Endodermal cell (in vitro differentiated cells): ENCODE measurements at places on chromosomes 11 and 22.

DNA sequence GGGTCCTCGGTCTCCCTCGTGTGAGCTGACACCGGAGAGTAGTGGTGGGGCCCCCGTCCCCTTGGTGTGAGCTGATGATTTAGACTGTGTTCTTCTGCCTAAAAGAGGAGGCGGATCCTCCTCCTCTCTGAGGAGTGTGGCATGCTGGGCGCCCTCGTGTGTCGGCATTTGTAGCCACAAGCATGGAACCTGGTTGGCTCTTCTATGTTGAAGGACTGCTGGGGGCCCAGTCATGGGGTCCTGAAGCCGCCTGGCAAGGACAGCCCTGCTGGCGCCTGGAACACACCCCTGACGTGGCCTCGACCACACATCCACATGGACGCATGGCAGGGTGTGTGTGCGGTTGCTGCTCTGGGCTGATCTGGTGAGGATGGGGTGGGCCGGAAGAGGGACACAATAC, 50.2 kb downstream of the AP2A2 start:
- peak; percentile 88 for DNase-seq

DNA sequence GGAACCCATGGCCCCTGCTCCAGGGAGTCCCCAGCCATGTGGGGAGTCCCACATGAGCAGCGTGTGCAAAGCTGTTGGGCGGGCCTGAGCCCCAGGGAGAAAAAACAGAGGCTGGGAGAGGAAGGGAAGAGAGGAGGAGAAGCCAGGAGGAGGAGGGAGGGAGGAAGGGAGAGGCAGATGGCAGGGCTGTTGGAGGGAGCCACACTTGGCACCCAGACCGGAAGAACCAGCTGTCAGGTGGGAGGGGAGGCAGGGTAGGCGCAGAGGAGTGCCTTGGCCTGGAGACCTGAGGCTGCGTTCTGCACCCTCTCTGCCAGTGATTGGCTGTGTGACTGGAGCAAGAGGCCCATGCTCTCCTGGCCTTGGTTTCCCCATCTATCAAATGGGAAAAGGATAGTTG, 6.7 kb downstream of the SYNGR1 start:
- no peak for DNase-seq

DNA sequence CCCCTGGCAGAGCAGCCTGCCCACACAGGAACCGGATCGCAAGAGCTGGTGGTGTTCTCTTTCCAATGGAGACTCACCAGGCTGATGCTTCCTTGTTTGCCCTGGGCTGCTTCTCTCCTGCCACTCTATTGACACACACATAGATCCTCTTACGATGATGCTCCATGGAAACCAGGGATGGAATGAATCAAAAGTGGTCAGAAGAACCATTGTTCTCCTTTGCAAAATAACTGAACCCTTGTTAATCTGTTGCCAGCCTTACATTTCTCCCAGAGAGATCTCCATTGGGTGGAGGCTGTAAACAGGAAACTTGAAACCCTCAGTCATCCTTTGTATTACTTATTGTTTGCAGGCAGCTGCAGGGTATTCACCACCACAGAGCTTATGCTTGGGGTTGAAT, 24.6 kb upstream of the LDLRAD3 start:
- DNase-seq, result peak; percentile 37

- no peak for DNase-seq
Measured at GRCh38 chr22:35519306-35520000, 21.2 kb upstream of the RASD2 start.

- peak; percentile 47 for DNase-seq
Measured at GRCh38 chr22:38148245-38148644, 33.4 kb downstream of the PLA2G6 start.

DNA sequence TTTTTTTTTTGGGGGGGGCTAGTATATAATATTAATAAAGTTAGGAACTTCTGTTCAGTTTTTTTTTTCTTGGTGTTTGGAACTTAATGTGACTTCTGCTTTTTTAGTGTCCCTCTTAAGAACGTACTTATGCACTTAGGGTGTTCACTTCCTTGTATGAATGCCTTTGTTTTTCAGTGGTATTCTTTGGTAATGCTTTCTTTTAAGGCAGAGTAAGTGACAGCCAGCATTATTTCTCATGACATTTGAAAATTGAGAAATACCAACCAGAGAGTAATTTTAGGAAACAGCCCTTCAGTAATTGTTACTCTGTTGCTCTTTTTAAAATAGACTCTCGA, 2.4 kb downstream of the GRK3 start:
- no peak for DNase-seq

DNA sequence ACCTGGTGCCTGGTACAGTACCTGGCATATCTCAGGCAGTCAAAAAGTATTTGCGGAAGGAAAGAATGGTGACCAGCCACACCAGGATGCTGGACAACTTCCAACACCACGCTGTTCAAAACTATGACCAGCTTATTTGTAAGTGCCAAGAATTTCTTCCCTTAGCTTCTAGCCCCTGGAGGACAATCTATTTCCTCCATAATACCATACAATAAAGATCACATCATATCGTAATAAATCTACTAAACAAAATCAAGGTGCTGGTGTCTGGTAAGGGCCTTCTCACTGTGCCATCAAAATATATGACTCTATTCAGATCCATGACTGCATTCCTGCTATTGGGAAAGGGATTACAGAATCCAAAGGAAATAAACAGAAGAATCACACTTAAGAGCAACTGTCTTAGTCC, 51.5 kb downstream of the ALG9 start:
- DNase-seq, result no peak

DNA sequence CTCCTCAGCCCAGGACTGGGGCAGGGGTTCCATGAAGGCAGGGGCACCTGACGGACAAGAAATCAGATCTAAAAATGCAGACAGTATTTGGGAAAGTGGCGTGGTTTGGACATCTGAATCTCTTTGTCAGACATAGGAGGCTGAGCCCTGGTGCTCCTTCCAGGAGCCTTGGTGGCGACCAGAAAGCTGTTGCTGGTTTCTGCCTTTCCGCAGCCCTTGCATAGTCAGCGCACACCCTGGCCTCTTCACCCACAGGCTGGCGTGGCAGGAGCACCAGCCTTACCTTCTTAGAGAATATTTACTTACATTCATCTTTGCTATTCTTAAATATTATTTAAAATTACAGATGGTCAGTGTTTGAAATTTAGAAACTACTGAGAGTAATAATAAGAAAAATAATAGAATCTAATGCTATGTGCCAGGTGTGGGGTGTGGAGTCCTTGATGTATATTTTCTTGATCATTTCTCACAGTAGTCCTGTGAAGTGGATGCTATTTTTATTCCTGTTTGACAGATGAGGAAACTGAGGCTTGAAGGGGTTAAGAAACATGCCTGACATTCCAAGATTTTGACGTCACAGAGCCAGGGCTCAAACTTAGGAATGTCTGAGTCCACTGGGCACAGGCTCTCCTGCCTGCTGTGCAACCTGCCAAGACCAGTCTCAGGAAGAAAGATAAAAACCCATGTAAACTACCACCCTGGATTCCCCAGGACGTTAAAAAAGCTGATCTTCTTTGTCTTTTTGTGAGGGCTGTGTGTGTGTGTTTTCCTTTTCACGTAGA, 51.6 kb downstream of the TBC1D22A start:
- no peak for DNase-seq

- no peak for DNase-seq
Measured at GRCh38 chr22:30249049-30250038, 2.8 kb upstream of the LIF start.

DNA sequence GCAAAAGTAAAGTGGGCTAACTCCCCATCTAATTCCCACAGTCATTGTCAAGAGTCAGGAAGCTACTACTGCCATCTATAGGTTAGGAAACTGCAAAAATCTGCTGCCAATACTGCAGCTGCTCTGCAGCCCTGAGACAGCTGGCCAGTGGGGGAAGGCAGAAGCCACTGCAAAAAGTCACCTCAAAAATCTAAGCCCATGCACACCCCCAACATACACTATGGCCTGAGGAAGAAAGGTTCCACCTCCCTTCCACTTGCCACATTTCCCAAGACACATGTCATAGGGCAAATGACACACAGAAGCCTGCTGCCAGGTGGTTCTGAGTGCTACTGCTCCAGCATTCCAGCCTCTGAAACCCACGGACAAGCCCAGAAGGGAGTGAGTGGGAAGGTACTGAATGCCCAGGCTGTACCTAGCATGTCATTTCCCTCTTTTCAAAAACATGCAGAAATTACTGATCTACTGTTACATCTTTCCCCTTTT, 36.9 kb downstream of the DGCR2 start:
- peak; percentile 58 for DNase-seq

GRCh38 chr11:1762537-1763302, 1.0 kb downstream of the CTSD start:
- DNase-seq, result no peak

DNA sequence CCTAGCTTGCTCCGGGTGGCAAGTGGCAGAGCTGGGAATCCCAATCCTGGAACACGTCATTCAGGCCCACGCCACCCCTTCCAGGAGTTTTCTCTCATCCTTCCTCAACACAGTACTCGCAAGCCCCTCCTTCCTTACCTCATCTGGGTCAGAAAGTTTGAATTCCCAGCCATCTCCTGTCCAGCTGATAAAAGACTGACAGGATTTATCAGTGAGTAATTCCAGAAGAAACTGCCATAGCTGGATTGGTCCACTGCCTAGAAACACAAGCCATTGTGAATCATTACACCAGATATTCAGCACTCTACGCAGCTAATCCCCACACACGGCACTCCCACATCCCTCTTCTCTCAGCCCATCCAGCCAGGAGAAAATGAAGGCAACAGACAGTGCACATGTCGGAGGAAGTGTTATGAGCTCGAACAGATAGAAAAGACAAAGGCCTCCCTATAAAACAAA, 124.0 kb downstream of the ETS1 start:
- no peak for DNase-seq

DNA sequence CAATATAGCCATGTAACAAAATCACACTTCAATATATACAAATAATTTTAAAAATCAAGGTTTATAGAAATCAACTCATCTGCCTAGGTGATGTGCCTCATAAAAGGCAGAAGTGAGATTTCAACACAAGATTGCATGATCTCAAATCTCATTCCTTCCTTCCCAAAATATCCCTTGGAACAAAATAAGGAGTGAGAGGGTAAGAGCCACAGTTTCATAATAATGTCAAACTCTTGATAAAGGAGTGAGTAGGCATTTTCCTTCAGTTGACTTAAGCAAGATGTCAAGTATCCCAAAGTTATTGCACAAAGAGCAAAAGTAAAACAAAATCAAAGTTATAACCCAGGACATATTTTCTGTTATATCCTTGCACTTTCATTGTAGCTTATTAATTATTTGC, 81.3 kb downstream of the C22orf31 start:
- no peak for DNase-seq

- DNase-seq, result peak; percentile 93
Measured at GRCh38 chr22:49724893-49725489, 102.7 kb downstream of the BRD1 start.

DNA sequence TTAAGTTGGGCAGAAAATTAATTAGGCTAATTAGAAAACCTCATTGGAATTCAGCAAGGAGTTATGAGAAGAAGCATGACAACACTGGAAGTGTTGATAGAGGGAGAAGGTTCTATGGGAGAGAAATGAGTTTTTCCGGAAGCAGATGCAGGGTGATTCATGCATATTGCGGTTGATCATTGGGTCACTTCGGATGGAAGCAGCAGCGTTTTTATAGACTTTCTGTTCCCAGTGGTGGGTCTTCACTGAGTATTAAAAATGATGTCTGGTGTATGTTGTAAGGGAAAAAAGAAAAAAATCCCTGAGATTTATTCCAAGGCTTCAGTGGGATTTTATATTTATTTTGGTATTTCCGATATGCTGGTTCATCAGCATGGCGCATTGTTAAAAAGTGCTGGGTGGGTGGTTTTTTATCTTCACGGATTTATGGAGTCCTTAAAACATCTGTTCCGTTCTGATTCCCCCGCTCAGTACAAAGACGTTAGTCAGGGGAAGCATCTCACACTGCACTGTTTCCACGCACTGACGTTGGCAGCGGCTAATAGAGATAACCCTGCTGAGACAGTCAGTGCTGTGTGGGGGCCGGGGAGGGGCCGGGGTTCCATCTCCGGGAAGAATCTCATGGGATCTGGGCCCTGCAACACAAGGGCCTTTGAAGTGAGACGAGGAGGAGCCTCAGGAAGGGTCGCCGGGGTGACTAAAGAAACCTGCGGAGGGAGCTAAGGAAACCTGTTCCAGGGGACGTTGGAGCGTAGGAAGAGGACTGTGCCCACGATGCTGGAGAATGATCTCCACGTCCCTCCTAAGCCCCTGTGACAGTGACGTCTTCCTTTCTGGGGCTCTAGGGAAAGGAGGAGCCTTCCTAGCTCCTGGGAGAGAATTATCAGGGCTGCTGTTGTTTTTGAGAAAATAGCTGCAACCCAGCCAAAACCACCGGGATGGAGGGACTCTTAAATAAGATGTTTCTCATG, 390.0 kb downstream of the NTM start:
- DNase-seq, result peak; percentile 84

DNA sequence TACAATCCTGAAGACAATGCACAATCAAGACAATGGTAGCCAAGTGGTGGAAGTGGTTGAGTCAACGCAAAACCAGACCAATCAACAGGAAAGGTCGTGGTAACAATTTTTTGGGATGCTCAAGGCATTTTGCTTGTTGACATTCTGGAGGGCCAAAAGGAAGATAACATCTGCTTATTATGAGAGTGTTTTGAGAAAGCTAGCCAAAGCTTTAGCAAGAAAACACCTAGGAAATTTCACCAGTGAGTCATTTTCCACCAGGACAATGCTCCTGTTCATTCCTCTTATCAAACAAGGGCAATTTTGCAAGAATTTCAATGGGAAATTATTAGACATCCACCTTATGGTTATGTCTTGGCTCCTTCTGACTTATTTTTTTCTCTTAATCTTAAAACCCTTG, 1932.2 kb upstream of the RAG2 start:
- DNase-seq, result no peak

- DNase-seq, result no peak
Measured at GRCh38 chr11:39571081-39571480, 1888.4 kb downstream of the LRRC4C start.

DNA sequence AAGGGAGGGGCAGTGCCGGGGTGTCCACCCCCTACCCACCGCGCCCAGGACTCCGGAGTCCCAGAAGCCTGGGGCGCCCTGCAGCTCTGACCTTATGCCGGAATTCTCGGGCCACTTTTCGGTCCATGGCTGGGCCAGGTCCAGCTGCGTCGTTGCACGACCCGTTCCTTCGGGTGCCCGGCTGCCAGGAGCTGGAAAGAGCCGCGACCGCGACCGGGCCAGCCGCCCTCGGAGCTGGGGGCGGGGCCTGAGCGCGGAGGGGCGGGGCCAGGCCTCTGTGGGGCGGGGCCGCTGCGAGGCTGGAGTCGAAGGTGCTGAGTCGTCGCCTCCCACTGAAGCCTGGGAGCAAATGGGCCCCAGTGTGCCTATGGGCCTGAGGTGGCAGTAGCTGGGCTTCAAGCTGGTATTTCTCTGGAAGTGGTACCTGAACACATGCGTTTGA, at the start of gene USH1C:
Gene USH1C, minus strand, starts transcription at position 236 of the 442 bp plus-strand sequence. Its CDS starts 109 bp downstream, at position 127.
- peak; percentile 94 for DNase-seq

GRCh38 chr22:32204040-32204855, 625 bp downstream of the RFPL2 start:
- peak; percentile 86 for DNase-seq

DNA sequence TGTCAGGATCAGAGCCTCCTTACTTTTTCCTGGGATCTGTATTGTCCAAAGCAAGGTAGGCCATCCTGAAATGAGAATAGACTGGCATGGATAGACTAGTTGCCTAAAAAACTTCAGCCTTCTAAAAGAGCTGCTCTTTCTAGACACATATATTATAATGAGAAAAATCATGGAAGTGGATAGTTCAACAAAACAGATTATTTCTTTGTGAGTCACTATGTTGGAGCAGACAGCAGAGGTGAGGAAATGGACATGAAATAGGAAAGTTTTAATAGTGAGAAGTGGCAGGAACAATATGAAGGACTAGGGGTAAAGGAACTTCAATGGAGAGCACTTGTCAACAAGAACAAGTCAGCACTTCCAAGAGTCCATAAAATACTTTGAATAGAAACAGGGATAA, 101.9 kb upstream of the ANO3 start:
- DNase-seq, result no peak

GRCh38 chr11:3015796-3016195, 23.7 kb upstream of the NAP1L4 start:
- no peak for DNase-seq
